Femur (tissue), 1 donor: ENCODE measurements at places on chromosomes 6 and 20.

- DNase-seq: peak; percentile 58
Measured at GRCh38 chr20:4973330-4974097, 27.8 kb downstream of the SLC23A2 start.

- DNase-seq: no peak
Measured at GRCh38 chr6:49546331-49546730, 4.1 kb upstream of the C6orf141 start.

- DNase-seq: no peak
Measured at GRCh38 chr6:34810936-34811632, 19.2 kb downstream of the BLTP3A start.

- DNase-seq: no peak
Measured at GRCh38 chr20:23668477-23668951, 20.3 kb downstream of the CST4 start.

DNA sequence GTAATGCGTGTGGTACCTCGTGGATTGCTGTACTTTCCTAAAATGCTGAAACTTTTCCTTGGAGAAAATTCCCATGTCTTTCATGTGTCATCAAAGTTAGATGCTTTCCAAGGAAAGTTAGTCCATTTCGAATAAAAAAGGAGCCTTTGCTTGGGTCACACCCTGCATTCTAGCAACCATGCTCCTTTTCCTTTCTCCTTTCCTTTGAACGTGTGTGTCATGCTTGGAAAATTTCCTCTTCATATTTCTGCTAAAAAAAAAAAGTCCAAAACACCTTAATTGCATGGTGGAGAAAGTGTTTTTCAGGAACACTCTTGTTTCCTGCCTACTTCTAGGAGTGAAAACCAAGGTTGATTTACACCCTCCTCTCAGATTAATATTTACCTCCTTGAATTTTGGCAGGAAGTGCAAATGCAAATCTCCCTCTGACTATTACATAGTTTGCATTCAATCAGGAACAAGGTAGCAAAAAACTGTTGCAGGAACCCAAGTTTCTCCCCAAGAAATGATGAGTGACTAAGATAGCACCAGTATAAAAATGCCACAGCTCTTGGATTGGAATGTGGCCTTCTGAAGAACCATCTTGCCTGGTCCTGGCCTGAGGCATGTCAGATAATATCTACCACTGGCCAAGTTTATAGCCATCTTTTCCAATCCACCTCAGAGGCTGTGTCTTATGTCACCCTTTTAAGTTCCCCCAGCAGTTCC, 590.6 kb downstream of the QKI start:
- DNase-seq: no peak

DNA sequence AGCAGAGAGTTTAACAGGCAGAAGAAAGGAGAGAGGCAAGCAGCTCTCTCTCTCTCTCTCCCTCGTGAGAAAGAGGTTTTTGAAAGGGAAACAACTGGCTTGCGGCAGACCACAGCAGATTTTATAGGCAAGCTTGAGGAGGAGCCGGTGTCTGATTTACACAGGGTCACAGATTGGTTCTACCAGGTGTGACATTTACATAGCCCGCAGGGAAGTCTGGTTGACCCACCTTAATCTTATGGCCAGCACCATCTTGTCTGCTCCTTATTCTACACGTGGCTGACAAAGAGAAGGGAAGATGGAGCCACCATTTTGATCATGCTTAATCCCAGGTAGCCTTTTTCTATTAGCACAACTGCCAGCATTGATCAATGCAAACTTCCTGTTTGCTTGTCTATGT, 65.4 kb downstream of the OR2J2 start:
- no peak for DNase-seq

GRCh38 chr6:100595456-100595855, 130.7 kb upstream of the SIM1 start:
- no peak for DNase-seq

GRCh38 chr6:168825226-168826077, 384.5 kb downstream of the SMOC2 start:
- no peak for DNase-seq

DNA sequence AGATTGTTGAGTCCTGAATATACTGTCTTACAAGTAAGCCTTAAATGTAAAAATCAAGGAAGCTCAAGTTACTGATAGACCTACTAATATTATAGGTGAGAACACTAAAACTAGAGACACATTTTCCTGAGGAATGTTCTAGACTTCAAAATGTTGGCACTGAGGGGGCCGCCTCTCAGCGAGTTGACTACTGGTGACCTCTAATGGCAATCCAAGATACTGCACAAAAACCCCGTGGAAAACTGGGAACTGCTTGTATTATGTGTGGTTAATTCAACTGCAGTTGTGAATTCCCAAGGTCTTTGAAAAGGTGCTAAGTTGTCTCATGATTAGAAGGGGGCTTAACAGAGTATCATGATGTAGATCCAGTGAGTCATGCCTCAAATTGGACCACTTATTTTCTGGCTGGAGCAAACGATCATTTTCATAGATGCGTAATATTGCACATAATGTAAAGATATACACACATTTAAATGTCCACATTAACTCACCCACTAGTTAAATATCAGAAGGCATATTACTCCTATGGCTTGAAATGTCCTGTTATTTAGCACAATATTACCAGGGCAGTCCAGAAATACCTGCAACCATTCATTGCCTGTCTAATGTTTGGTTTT, 336.2 kb downstream of the FOXA2 start:
- DNase-seq: peak; percentile 35

DNA sequence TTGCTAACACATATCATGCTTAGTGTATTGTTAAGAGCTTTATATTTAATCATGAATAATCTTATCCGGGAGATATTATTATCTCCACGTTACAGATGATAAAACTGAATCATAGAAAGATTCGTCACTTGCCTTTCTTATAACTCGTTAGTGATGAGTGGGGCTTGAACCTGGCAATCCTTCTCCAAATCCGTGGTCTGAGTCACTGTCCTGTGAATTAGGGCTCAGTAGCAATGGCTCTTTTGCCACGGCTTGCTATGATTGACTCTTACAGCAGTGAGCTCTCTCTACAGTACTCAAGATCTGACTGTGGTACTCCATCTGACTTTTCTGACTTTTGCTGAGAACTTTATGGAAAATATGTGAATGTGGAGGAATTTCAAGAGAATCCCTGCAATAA, 246.9 kb downstream of the PACRG start:
- DNase-seq: no peak

DNA sequence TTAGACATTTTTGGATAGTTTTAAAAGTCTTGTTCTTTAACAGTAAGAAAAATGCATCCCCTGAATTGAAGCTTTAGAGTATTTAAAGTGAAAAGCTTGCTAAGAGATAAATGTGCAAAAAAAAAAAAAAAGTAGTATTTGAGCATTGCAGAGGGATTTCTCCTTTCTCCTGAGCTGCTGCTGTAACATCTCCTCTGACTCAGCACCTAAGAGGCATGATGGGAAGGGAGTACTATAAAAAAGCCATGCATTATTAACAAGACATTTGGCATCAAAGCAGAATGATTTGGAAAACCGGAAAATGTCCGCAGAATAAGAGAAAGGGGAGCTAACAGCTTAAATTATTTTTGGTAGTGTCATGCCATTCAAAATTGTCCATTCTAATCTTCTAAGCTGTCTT, 27.9 kb downstream of the B4GALT5 start:
- DNase-seq: no peak

- DNase-seq: no peak
Measured at GRCh38 chr20:21554985-21555384, 41.1 kb upstream of the NKX2-2 start.

GRCh38 chr6:33641144-33641543, 20.0 kb downstream of the ITPR3 start:
- DNase-seq: no peak

DNA sequence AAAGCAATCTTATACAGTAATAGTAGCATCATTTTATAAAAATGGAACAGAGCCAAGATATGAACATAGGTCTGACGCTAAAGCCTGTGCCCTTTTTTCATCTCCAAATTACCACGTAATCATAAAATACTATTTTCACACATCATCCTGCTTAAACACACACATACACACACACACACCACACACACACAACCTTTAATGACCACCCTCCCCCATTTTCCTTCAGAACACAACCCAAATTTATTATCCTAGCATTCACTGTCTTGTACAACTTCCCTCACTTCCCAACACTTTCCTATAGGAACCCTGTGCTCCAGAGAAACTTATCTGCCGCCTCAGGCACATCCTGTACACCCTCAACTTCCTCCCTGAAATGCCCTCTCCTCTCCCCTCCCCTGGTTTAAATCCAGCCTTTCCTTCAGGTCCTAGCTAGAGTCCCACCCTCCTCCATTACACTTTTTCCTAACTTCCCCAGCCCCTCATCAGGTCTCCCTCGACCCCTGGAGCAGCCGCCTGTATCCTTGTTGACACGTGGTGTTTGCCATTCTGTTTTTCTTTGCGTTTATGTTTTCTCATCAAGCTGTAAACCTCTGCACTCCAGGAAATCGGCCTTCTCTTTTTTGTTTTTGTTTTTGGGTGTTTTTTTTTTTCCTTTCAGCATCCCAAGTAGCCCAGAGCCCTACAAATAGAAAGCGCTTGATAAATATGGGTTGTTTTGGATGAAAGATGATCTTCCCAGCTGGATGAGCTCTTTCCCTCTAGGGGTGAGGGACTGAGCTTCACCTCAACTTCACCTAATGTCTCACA, 968 bp upstream of the MMP24 start:
- DNase-seq: no peak

DNA sequence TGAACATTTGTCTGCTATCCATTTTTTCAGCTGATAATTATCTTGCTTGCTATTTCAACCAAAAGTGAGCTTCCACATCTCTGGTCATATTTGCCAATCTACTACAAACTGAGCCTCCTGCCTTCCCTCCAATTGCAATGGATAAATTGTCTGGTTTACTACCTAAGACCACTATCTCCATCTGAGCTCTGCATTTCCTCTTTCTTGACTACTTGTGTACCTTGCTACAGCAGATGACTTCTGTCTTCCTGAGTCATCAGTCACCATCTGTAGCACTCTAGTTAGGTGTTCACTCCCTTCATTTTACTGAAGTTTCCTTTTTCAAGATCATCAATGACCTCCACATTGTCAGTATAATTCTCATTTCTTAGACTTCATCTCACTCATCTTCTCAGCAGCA, 33.5 kb upstream of the PHIP start:
- DNase-seq: no peak
